Osteoblast (primary cell): ENCODE measurements at places on chromosomes 6 and 20.

GRCh38 chr20:31523361-31524283 is 9.4 kb downstream of the HM13 start:
- no peak for DNase-seq

- DNase-seq, result no peak
Observed at GRCh38 chr20:36463212-36464061, 77.9 kb upstream of the MYL9 start.

DNA sequence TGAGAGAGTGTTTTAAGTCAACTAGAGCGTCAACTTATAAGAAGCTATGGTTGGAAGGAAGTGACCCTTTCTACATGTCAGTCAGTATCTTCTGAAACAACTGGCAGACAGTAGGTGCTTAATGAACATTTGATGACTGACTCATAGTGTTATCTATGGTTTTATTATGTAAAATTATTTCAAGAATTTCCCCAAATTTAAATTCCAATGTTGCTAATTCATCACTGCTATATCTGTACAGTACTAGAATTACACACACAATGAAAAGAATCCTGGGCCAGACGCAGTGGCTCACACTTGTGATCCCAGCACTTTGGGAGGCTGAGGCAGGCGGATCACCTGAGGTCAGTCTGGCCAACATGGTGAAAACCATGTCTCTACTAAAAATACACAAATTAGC is 721.4 kb upstream of the FLRT3 start:
- no peak for DNase-seq

DNA sequence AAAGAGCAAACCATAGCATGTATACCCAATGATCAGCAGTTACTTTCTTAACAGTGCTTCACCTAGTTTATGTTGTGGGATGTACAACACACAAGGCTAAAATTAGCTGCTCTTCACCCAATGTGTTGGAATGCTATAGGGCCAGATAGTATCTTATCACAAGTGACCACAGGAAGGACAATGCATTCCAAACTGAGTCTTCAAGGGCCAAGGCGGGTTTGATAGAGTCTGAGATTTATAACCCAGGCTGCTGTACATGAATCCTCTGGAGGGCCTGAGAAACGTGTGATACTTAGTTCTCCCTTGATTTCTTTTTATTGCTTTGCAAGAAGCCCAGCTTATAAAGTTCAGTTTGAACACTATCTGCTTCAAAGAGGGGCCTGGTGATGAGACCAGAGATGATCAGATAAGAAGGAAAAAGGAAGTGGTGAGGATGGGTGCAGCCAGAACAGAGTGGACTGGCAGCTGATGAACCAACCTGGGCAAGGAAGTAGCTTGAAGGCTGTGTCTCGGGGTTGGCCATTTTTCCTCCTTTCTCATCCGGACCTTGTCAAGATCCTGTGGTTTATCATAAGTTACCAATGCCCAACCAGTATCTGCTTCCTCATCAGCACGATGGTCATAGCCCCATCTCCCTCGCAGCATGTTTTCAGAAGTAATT is 62.2 kb upstream of the BMP2 start:
- no peak for DNase-seq

- no peak for DNase-seq
Observed at GRCh38 chr6:16060039-16060438, 68.8 kb upstream of the MYLIP start.

DNA sequence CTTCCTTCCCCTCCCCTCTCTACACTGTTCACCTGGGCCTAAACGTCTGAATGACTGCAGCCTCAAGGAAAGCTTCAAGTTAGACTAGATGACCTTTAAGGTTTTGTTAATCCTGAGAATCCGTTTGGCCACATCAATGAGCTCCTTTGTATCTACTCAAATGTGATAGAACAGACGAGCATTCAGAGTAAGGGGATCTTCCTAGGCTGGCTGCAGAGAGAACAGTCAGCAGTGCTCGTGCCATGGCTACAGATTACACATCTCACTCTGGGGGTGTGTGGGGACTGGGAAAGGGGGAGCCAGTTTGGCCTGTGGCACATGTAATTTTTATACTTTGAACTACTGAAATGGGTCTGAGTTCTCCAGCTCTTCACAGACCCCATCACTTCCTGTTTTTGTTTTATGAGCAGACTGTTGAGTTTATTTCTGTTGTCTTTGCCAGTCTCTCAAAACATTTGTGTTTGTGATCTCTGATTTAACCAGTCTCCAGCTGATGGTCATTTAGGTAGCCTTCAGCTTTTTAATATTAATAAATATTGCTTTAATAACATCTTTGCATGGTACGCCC is 50.9 kb downstream of the KCNS1 start:
- no peak for DNase-seq

- DNase-seq, result peak; percentile 78
Observed at GRCh38 chr6:2853769-2854395, 12.2 kb upstream of the SERPINB1 start.

- no peak for DNase-seq
Observed at GRCh38 chr6:124901084-124901483, 61.2 kb upstream of the RNF217 start.

GRCh38 chr6:79863566-79863965 is 83.8 kb downstream of the ELOVL4 start:
- no peak for DNase-seq

DNA sequence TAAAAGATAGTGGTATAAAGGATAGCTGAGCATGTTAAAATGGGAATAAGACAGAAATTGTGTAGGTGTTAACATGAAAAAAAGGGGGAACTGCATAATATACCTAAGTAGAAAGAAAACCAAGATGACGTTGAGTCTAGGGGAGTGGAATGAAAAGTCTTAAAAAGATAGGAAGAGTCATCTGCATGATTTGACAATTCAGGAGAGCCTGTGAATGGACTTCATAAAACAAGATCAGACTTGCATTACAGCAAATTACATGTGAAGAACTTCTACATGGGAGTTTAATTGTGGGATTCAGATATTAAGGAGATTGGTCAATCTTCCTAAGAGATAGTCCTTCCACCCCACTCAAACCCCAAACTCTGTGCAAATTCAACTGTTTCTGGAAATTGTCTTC is 85.5 kb downstream of the WASF1 start:
- DNase-seq, result no peak

GRCh38 chr20:14235355-14235754 is 102.1 kb downstream of the FLRT3 start:
- DNase-seq, result peak; percentile 9

DNA sequence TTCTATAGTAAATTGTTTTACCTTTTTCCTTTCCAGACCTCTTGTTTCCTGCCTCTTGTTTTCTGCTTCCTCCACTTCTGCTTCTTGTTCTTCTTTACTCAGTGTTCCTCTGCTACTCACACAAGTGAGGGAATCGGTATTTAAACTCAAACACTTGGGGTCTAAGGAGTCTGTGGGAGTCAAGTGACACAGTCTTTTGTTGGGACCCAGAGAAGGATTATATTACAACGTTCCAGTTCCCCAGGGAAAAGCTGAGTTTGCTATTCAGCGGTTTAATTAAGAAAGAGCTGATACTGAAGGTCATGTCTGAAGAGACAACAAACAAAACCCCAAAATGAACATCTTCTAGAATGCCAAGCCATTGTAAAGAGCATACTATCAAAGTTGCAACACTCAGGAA is 107.8 kb upstream of the CITED2 start:
- no peak for DNase-seq

GRCh38 chr6:128305976-128306375 is 214.4 kb downstream of the PTPRK start:
- no peak for DNase-seq

- no peak for DNase-seq
Observed at GRCh38 chr6:7921632-7922092, 11.1 kb upstream of the TXNDC5 start.
